SK-N-MC (cell line): ENCODE measurements at places on chromosomes 5 and 9.

DNA sequence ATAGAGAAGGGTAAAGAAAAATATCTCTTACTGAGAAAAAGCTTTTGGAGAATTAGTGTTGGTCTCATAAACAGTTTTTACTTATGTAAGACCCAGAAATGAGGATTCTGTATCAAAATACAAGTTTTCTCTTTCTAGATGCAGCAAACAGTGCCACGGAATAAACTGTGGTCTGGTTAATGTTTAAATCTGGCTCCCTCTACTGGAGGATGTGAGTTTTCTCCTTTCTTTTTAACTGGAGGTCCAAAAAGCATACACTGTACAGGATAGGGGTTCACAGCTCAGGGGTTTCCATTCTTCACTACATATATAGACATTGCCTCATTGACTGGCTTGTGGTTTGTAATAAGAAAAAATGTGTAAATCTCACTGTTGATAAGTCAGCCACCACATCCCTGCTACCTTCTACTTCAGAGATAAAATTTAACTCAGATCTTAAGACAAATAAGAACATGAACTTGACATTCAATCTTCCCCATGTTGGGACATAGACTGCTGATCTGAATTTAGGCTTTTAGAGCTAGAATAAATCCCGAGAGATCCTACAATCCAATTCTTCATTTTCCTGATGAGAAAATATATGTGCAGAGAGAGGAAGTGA is 98.9 kb downstream of the CFAP95 start:
- peak; percentile 40 for DNase-seq

- no peak for DNase-seq
Measured at GRCh38 chr5:154758977-154759376, 3.8 kb downstream of the LARP1 start.

DNA sequence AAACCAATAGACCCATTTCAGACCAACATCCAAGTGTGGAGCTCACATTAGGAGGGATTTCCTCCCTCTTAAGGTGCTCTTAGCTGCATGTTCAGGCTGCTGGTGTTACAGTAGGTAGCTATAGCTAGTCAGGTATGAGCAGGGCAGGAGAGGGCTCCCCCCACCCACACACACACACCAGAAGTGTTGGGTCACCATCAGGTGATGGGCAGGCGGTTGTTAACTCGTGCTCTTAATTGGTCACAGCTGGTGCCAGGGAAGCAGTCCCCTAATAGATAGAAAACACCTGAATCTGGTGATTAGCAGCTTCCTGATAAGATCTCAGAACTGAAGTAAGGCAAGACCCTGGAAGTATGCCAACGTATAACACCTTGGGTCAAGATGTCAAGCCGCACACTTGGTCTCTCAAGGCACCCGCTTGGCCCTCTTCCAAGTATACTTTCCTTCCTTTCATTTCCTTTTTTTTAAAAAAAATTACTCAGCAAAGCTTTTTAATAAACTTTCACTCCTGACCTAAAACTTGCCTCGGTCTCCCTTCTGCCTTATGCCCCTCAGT is 532.4 kb downstream of the DNAH5 start:
- DNase-seq: no peak

DNA sequence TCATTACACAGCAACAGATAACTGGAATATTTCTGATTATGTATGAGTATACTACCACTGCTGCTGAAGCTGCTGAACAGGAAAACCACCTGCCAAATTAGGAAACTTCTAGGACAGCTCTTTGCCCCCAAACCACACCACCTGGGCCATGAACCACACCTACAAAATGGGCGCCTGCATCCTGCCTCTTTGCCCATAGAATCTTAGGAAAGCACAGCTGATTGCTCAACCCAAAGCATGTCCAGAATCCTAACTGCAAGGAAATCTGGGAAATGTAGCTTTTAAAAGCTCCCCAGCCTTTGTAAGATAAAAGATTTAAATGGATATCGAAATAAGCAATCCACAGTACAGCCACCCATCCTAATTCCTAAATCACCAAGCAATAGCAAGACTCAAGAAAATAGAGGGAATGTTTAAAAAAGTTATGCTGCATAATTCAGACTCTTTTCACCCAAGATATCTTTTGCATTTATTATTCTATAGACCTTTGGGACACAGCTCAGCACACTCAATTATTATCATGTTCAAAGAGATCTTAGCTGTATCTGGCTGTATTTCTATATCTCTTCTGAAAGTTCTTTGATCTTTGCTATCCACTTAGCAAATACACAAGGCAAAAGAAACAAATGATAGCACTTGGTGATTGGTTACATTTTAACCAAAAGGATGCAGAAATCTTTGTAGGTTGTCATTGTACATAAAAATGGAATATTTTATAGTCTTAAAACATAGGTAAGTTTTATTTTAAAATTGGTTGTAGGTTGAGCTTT is 6.8 kb upstream of the C9orf152 start:
- no peak for DNase-seq

DNA sequence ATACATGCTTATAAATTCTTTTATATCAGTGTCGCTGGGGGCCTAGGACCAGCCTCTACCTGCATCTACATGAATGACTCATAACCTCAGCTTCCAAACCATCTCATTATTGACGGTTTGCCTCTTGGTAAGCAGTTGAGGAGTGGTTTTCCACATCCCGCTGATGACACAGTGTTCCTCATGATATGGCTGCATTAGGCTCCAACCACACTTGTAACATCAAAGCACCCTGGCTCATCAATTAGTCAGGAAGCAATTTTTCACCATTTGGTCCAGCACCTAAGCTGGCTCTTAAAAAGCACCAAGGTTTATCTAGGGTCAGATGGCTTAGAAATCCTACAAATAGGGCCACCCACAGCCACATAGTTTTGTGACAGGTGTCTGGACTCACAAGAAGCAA is 402.4 kb downstream of the ARHGEF28 start:
- no peak for DNase-seq

GRCh38 chr5:483434-484140 is 40.6 kb downstream of the EXOC3 start:
- DNase-seq: no peak

DNA sequence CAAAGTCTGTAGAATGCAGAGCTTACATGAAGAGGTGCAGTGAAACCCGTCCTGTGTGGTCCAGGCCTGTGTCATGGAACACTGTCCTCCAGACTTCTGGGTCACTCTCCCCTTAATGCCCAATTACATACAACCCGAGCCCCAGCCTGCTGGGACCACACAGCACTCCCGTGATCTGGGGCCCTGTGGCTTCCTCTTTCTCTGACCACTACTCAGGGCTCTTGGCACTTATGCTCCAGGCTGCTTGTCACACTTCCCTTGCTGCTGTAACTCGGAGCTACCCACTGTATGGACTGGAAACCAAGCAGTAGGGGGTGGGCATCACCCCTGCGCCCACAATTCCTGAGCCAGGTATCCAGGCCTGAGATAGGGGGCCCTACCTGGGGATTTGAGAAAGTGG is 10.3 kb upstream of the IL3 start:
- DNase-seq: no peak

DNA sequence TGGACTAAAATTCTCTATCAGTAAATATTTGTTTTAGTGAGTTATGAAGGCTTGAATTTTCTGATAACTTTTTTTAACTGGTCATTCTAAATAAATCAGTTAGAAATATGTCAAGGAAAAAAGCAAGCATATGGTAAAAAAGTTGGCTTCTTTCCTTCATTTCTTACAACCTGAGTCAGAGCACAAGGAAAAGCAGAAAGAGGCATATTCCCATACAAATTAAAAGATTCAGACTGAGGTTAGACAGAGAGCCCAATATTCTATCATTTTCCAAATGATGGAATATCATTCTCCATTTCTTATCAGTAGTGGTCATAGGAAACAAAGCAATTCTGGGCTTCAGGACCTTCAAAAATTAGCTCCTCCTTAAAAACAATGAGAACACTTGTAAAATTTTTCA is 732.1 kb downstream of the MAT2B start:
- no peak for DNase-seq

DNA sequence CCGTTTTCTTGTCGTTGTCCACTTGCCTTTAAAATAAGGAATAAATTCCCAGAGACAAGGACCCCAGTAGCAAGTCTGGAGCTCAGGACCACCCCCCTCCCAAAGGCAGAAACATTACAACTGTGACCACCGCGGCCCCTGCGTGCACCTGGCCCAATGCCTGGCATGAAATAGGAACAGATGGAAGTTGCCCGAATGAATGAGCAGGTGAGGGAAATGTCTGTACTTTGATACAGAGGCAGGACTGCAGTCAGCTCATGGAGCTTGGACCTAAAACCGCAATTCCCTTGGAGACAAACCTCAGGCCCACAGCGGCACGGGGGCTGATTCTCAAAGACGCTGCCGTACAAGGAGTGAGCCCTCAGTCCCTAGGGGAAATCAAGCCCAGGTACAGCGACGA is 55.3 kb upstream of the SARDH start:
- no peak for DNase-seq

DNA sequence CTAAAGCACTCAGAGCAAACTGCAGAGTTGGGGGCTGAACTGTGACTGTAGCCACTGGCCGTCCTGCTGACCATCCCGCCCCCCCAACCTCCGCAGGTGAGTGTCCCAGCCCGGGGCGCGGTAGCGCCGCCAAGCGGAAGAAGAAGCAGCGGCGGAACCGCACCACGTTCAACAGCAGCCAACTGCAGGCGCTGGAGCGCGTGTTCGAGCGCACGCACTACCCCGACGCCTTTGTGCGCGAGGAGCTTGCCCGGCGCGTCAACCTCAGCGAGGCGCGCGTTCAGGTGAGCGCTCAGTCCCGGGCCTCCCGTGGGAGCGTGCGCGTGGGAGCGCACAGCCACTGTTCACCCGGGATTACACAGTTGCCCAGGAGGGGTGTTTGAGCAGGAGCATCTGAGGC is 33.7 kb downstream of the PTGES start:
- no peak for DNase-seq

- no peak for DNase-seq
Measured at GRCh38 chr9:2613730-2614271, 7.8 kb upstream of the VLDLR start.

DNA sequence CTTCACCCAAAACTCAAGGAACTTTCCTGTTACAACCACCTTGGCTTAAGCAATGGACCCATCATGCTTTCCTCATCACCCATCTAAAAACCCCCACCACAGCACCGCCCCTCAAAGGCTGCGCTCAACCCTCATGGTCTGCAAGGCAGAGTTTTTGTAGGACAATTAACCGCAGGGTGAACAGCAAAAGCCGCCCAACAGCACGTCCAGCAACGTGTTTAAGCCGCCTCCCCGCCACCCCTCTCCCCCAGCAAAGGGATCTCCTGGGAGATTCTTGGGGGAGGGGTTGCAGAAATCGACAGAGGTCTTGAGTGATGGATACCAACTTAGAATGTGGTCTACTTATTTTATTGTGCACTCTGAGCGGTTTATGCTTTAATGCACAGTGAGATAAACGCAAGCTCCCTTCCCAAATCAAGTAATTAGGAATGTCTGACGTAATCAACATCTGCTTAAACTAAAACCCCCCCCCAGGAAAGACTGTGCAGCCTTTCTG is 1.9 kb downstream of the ROR2 start:
- no peak for DNase-seq

DNA sequence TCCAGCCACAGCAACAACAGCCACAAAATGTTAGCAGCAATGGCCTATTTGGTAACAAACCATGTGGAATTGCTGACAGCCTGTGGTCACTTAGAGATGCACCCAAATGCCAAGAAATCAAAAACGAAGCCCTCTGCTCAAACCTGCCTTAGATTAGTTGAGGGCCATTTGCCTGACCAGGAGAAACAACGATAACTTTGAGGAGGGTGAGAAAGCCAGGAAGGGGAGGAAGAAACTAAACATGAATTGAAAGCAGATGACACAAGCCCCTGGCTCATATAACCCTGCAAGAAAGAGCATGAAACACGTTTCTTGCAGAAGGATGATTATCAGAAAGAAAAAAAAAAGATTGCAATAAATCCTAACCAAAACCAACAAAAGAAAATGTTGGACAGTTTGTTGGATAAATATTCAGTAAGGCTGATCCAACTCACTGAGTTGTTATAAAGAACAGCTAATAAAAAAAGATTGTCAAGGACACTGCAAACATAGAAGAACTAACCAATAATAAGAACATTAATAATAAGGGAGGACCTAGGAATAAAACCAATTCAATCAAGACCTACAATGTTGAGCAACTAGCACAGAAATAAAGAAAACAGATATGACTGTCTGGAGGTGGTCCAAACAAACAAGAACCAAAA is 140.5 kb upstream of the SLC30A5 start:
- peak; percentile 16 for DNase-seq

GRCh38 chr5:60163762-60164161 is 270.2 kb upstream of the PDE4D start:
- DNase-seq: no peak

DNA sequence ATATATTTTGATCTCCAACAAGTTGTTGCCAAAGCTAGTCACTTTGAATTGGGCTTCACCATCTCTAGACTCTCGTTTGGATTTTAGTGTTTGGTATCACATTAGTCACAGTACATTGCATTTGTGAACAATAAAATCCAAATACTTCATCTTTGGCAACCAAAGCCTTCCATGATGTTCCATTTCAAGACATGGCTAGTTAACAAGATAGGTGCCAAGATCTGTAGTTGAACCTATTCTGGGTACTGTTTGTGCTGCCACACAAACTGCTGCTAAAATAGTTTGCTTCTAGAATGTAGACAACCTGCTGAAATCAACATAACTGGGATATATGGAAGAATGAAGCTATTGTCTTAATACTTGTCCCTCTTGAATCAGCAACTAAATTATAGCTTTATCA is 207.5 kb downstream of the LRRC70 start:
- no peak for DNase-seq

- DNase-seq: no peak
Measured at GRCh38 chr9:74277532-74277931, 219.6 kb upstream of the RORB start.

DNA sequence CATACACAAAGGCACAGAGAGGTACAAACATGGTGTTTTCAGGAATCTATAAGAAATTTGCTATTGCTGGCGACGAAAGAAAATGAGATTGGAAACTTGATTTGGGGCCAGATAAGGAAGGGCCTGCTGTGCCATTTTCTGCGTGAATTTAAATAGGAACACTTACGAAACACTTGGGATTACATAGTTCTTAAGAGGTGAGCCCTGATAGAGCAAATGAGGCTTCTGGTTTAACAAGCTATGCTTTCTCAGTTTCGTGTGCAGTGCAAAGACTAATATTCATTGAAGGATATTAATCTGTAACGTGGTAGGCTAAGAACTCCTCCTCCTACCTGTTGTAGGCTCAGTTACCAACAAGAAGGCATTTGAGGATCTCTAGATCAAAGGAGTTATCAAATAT is 93.1 kb downstream of the CDK5RAP2 start:
- no peak for DNase-seq

DNA sequence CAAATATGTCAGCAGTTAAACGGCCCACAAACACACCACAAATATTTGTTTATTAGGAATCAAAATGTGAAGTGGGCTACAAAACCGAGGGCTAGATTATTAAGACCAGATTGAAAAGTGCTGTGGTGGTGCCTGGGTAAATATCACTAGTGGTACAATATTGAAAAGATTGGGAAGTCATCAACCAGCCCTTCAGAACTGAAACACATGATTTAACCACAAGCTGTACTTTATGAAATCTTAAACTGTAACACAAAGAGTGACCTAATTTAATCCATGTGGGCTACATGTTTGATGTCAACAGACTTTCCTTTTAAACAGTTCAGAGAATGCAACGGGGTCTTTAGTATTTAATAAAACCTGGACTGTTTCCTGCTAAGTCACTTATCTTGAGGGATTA is 182.3 kb downstream of the SPATA31D1 start:
- no peak for DNase-seq
